ENCODE measurements at places on chromosomes 12 and 14. TPM values are rescaled to one million over a fixed set of nuclear protein-coding genes. Genes with fewer than 3 reads are reported as not detected.

DNA sequence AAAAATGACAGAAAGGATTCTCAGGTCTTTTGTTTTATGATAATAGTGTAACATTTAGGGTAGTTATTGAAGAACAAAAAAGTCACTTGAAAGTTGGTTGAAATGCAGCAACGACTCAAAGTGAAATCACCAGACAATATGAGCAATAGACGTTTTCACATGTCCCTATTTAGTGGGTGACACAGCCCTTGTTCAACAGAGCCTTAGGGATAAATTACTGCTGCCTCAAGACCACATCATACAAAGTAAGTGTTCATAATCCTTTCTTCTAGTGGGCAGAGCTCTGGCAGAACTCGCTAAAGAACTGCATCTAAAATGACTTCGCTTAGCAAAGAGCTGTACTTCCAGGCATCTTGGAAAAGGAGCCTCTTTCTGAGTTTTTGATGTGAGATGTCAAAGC is 128.5 kb upstream of the LMNTD1 start:
- no peak overlapping the region for H3K4me3 ChIP-seq
- DNase-seq: no peak
- no peak overlapping the region for H3K27ac ChIP-seq
- no peaks in the 10 kb centered on the region for H3K36me3 ChIP-seq
- no peaks in the 10 kb centered on the region for H3K27me3 ChIP-seq
- no peaks in the 10 kb centered on the region for H3K4me1 ChIP-seq

PAWR gene
- total RNA-seq: 3.2 TPM

STAC3 gene
- total RNA-seq: 2.0 TPM

- no peaks in the 10 kb centered on the region for H3K36me3 ChIP-seq
- H3K4me3 ChIP-seq: no peak overlapping the region
- no peak overlapping the region for H3K27ac ChIP-seq
- DNase-seq: no peak
These were observed 23.6 kb downstream of the SAMD4A start for GRCh38 chr14:54590481-54590880.

- peak; percentile 30 for DNase-seq
- no peaks in the 10 kb centered on the region for H3K36me3 ChIP-seq
- no peak overlapping the region for H3K27ac ChIP-seq
- no peak overlapping the region for H3K4me3 ChIP-seq
These were observed 231.2 kb downstream of the CHST11 start for GRCh38 chr12:104687823-104688573.

ZNF605 gene
- 5.3 TPM for total RNA-seq

DNA sequence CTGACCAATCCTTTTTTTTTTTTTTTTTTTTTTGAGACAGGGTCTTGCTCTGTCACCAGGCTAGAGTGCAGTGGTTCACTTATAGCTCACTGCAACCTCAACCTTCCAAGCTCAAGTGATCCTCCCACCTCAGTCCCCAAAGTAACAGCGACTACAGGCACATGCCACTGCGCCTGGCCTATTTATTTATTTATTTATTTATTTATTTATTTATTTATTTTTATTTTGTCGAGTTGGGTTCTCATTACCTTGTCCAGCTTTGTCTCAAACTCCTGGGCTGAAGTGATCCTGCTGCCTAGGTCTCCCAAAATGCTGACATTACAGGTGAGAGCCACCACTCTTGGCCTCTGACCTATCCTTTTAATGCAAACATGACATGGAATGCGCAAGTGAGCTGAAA is 124.4 kb downstream of the GXYLT1 start:
- H3K27ac ChIP-seq: no peak overlapping the region
- H3K27me3 ChIP-seq: peaks cover 3% of the 10 kb centered on the region
- DNase-seq: no peak
- no peaks in the 10 kb centered on the region for H3K36me3 ChIP-seq
- H3K4me3 ChIP-seq: no peak overlapping the region
- H3K4me1 ChIP-seq: peaks cover 8% of the 10 kb centered on the region

DNA sequence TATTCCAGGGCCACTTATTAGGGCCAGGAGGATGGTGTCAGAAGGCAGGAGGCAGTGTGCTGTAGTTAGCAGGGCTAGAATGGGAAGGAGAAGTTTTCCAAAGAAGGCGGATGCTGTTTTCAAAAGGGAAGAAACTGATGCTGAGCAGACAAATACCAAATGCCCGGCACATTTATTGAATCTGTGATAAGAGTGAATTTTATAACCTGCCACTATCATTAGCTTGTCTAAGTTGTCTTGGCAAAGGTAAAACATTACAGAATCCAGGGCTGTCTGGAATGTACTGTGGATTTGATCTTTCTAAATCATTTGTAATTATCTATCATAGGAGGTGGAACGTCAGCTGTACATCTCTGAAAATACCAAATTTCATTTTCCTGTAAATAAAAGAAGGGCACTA is 40.8 kb downstream of the NDUFA12 start:
- no peaks in the 10 kb centered on the region for H3K36me3 ChIP-seq
- DNase-seq: no peak
- no peak overlapping the region for H3K27ac ChIP-seq

GRCh38 chr14:32049361-32050088 is 27.6 kb upstream of the ARHGAP5 start:
- no peaks in the 10 kb centered on the region for H3K36me3 ChIP-seq
- H3K4me1 ChIP-seq: no peaks in the 10 kb centered on the region

DNA sequence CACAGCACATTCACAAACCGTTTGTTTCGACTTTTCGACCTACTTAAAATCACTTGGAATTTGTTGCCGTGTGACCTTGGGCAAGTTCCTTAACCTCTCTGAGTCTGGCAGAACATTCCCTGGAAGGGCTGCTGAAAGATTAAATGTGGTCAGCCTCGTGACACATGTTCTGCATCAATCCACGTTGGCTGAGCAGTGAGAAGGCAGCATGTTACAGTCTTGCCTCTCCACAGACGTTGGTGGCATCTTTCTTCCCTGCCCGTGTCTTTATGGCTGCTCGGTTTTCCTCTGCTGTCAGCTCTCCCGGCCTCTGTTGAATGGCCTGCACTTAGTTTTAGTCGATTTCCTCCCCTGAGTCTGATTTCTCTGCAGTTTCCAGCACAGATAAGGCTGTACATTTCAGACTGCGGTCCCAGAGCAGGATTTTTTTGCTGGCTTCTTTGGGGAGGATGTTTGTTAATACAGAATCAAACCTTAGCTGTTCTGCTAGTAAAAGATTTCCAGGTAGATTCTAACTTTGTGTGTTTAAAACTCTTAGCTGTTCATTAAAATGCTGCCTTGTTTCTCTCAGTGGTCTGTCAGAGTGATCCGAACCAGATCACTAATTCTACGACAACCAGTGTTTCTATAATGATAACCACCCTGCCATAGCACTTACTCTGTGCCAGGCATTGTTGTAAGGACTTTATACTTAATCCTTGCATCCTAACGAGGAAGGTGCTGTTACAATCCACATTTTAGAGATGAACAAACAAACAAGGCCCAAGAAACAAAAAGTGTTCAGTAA is 217.1 kb downstream of the CHST11 start:
- H3K4me3 ChIP-seq: no peak overlapping the region
- peaks cover 40% of the 10 kb centered on the region for H3K4me1 ChIP-seq
- H3K27ac ChIP-seq: no peak overlapping the region

CLEC6A gene
- not detected for total RNA-seq

- H3K36me3 ChIP-seq: peaks cover 40% of the 10 kb centered on the region
- no peaks in the 10 kb centered on the region for H3K27me3 ChIP-seq
- no peaks in the 10 kb centered on the region for H3K4me1 ChIP-seq
- H3K4me3 ChIP-seq: no peak overlapping the region
These were observed 29.2 kb downstream of the ZCCHC8 start for GRCh38 chr12:122471324-122472226.

DNA sequence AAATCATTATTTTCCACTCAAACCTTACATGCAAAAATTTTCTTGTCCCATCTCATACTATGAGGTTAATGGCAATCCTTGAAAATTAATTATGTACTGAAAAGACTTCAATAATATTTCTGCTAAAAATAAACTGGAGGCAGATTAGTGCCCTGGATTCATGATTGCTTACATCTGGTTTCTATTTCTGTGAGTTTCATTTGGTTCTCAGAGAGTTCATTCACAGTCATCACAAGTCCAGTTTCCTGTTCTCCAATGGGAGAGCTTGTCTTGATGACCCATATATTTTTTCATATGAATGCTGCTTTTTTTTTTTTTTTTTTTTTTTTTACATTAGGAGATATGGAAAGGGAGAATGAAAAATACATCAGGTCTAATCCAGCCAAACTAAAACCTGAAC is 6.6 kb upstream of the PTHLH start:
- peaks cover 65% of the 10 kb centered on the region for H3K27me3 ChIP-seq
- no peak overlapping the region for H3K4me3 ChIP-seq

GRCh38 chr14:42911642-42912041 is 1305.0 kb downstream of the LRFN5 start:
- H3K36me3 ChIP-seq: no peaks in the 10 kb centered on the region
- no peaks in the 10 kb centered on the region for H3K27me3 ChIP-seq
- no peak overlapping the region for H3K27ac ChIP-seq
- H3K4me3 ChIP-seq: no peak overlapping the region

- peaks cover 17% of the 10 kb centered on the region for H3K4me1 ChIP-seq
- H3K36me3 ChIP-seq: no peaks in the 10 kb centered on the region
- H3K4me3 ChIP-seq: no peak overlapping the region
- no peak overlapping the region for H3K27ac ChIP-seq
- no peaks in the 10 kb centered on the region for H3K27me3 ChIP-seq
These were observed 466.9 kb downstream of the FUT8 start for GRCh38 chr14:65879248-65880009.

DNA sequence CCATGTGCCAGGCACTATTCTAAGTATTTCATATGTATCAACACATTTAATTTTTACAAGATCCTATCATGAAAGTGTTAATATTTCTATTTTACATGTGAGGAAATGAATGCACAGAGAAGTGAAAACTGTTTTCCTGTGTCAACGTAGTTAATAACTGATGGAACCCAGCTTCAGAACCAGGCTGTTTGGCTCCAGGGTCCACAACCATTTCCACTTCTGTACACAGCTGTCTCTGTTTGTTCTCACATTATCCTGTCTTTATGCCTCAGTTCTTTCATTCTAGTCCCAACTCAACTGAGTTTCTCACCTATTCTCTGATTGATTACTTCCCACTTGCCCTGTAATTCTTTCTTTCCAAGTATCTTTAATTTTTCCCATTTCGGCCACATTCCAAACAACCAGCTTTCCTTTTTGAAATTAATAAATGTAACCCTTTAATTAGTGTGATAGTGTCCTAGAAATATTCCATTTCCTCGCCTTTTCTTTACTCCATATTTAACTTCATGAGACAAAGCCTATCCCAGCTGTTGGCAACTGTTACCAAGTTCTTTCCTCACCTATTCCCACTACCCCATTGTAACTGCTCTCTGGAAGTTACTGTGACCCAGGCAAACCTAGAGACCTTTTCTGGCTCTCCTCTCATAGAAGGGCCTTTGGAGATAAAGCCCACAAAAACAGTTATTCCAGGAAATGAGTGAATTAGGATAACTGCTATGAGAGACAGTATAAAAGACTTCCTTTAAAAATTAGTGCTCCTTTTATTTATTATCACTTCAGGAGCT is 218.7 kb downstream of the RASSF9 start:
- no peak overlapping the region for H3K4me3 ChIP-seq
- no peak for DNase-seq
- no peak overlapping the region for H3K27ac ChIP-seq
- H3K4me1 ChIP-seq: no peaks in the 10 kb centered on the region
- H3K36me3 ChIP-seq: no peaks in the 10 kb centered on the region

SPTB gene
- 0.08 TPM for total RNA-seq

TESPA1 gene
- total RNA-seq: 96.3 TPM

DNA sequence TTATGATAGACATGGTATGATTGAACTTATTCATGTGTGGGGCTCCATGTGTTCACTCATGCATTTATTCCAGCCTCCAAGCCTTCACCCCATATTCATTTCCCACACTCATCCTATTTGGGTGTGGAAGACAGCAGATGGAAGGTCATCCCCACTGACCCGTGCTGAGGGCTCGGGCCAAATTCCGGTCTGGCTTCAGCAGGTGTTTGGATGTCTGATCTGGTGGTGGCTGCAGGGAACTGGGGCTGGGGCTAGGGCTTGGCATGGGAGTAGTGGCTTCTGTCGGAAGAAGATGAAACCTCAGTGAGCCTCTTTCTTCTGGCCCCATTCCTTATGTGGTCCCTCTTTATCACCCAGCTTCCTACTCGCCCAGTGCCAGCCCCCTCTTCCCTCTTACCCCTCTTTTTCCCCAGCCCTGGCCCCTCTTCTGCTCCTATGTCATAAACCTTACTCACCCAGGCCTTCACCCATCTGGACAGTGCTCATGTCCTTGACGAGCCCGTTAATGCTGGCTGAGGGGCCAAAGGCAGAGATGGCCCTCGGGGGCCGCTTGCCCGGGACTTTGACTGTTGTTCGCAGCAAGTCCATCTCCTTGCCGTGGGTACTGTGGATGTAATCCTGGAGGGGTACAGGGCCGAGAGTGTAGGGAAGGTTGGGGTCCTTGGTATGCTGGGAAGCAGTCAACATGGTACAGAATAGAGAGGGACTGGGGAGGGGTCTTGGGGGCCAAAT is 8.0 kb downstream of the AGAP2 start:
- H3K27me3 ChIP-seq: no peaks in the 10 kb centered on the region
- no peak for DNase-seq
- no peak overlapping the region for H3K4me3 ChIP-seq
- peaks cover 6% of the 10 kb centered on the region for H3K4me1 ChIP-seq

GRCh38 chr12:56908136-56908535 is 26.1 kb downstream of the SDR9C7 start:
- no peaks in the 10 kb centered on the region for H3K27me3 ChIP-seq
- H3K36me3 ChIP-seq: no peaks in the 10 kb centered on the region
- no peak overlapping the region for H3K4me3 ChIP-seq
- no peak overlapping the region for H3K27ac ChIP-seq

NANOG gene
- total RNA-seq: not detected

GPD1 gene
- 0.41 TPM for total RNA-seq

DNA sequence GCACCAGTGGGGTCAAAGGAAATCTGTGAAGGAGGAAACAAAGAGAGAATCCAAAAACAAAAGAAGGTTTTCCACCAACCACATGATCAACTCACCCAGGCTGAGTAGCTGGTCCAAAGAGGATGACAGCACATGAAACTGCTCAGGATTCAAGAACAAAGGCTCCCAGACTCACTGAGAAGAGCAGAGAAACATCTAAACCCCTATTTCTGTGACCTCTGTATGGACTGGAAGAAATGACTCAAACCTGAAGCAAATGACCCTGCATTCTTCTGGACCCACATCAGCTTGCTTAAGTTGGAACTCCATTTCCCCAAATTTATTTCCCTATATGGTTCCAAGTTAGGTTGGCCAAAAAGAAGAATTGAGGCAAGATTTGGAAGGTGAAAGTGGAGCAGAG is 26.3 kb downstream of the TC2N start:
- no peak overlapping the region for H3K4me3 ChIP-seq
- H3K4me1 ChIP-seq: peaks cover 42% of the 10 kb centered on the region
- H3K27me3 ChIP-seq: no peaks in the 10 kb centered on the region
- H3K36me3 ChIP-seq: peaks cover 72% of the 10 kb centered on the region

BLOC1S1 gene
- total RNA-seq: 34.8 TPM

CPM gene
- total RNA-seq: 2.2 TPM

Measured in CD4-positive, alpha-beta T cell (primary cell).